ENCODE measurements at places on chromosomes 5 and 9. TPM values are rescaled to one million over a fixed set of nuclear protein-coding genes. Genes with fewer than 3 reads are reported as not detected.

DNA sequence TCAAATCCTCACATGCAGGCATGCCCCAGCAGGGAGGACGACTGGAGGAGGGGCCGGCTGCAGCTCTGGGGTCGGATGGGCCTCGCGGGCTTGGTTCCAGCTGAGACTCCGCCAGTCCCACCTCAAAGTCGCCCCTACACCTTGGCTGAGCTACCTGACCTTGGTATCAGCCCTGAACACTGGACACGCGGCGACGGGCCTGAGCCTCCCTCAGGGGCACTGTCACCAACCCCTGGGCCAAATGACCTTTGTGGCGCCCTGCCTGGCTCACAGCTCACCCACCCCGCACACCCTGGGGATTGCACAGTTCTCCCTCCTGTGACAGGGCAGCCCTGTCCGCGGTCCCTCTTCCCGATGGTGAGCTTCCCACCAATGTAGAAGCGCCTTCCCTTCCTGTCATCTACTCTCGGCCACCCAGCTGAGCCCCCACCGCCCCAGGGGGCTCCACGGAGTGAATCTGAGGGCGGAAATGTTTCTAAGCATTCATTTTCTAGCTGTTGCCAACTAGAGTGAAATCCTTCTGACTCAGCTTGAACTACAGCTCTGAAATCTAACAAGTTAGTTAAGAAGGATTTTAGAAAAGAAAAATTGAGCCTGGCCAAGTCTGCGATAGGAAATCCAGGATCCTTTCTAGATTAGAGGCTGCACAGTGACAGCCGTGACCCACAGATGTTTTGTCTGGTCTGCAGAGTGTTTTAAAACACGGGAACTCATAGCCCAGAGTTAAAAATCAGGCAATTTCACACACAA lies 138.9 kb upstream of the PHYKPL start:
- DNase-seq, result no peak

DNA sequence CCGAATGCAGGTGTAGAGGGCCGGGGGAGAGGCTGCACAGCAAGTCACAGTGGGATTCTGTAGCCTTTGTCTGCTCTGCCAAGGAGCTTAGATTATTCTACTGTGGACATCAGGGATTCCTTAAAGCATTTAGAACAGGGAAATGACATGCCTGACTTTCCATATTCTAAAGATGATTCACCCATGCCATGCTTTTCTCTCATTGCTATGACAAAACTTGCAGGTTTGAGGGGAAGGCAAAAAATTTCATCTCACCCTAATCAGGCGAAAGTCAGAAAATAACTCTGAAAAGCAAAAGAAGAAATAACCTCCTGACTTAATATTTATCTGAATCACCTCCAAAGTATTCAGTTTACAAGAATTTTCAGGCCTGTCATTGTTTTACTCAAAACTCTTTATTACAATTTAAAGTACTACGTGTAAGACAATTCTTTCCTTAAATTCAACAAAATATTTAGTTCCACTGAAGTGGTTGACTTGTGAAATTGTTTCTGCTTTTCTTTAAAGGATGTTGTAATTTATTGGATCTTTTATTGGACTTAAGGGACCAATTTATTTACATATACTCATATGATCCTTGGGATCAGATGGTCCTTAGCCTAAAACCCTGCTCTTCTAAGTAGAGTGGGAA lies 30.0 kb upstream of the GAS1 start:
- peak; percentile 42 for DNase-seq

DNA sequence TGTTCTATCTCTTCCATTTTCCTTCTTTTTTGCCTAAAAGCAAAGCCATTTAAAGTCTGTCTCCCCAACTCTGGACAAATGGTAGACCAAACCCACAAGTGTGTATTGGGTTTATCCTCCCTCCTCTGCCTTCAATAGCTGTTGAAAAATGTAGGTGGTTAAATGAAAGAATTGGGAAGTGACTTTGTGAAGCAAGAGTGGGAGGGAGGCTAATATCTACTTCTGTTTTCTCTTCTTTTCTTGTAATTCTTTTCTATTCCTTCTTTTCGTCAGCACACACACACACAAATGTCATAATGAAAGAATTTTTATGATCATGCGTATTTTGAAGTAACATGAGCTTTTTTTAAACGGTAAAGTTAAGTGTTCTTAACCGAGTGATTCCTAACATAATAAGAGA lies 3.8 kb downstream of the CCDC152 start:
- DNase-seq, result no peak

GRCh38 chr9:126799034-126799433 lies 5.8 kb upstream of the ZBTB43 start:
- DNase-seq, result peak; percentile 21

Gene DUSP1
- 20.7 TPM for total RNA-seq

Gene NTNG2
- 2.0 TPM for total RNA-seq
